ENCODE measurements at places on chromosomes 5 and 9.

DNA sequence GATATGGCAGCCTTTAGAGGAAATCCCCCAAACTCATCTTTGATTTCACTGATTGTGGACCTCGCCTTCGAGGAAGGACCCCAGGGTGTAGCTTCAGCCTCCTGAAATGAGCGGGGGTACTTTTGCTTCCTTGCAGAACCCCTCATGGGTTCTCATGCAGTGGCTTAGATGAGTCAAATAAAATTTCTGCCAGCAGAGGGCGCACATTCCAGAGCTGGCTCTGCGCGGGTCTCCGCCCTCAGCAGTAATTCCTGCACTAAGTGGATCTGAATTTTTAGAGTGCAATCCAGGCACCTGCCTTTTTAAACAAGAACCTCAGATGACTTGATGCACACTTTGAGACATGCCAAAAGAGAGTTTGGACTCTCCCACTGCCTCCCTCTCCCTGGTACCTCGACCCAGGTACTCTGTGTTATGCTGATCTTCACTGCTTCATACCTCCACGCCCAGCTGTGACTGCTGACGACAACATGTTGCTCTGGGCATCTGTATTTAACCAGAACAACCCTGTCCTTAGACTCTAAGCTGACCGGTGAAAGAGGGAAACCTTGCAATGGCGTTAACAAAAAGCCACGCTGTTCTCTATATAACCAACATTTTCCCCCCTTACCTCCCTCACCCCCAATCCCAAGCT lies 7.3 kb downstream of the EGFLAM start:
- no peak for DNase-seq

DNA sequence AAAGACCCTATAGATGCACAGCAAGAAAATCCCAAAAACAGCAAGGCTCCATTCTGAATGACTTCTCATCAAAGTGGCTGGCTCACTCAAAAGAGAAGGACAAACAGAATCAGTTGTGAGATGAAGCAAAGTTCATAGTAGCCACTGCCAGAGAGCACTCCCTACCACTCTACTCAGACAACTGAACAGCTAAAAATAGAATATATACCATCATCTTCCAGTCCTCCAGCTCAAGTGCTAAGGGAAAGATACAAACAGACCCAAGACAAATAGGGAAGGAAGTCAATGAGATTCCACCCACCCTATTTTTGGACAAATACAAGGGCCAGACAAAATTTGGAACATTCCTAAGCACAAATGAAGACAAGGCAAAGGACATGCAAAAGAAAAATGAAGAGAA lies 20.6 kb downstream of the GNAQ start:
- DNase-seq: no peak

- no peak for DNase-seq
Observed at GRCh38 chr9:125088752-125089151, 54.6 kb downstream of the SCAI start.

- no peak for DNase-seq
Observed at GRCh38 chr9:37676411-37676830, 25.7 kb downstream of the FRMPD1 start.

GRCh38 chr5:57032151-57032551 lies 80.2 kb upstream of the MIER3 start:
- no peak for DNase-seq

GRCh38 chr5:152305525-152305924 lies 99.6 kb downstream of the NMUR2 start:
- no peak for DNase-seq

- DNase-seq: no peak
Observed at GRCh38 chr9:70073756-70074155, 30.1 kb downstream of the MAMDC2 start.

GRCh38 chr5:175823731-175824525 lies 47.5 kb upstream of the CPLX2 start:
- no peak for DNase-seq

DNA sequence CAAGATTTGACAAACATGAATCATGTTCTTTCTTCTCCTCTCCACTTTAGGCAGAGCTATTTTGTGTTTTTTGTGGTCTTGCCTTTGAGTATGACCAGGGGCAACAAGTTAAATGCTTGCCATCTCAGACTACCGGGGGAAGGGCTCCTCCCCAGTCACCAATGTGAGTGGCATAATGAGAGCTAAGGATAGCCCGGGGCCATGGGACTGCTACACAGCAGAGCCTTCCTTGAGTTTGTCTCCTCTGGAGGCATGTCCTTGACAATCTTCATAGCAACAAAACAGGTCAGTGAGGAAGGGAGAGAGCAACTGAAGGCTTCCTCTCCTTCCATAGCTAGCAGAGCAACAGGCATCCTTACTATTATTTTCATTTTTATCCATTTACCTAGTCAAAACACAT lies 299.3 kb downstream of the ENC1 start:
- no peak for DNase-seq
